ENCODE measurements at places on chromosomes 5 and 9. TPM values are rescaled to one million over a fixed set of nuclear protein-coding genes. Genes with fewer than 3 reads are reported as not detected.

DNA sequence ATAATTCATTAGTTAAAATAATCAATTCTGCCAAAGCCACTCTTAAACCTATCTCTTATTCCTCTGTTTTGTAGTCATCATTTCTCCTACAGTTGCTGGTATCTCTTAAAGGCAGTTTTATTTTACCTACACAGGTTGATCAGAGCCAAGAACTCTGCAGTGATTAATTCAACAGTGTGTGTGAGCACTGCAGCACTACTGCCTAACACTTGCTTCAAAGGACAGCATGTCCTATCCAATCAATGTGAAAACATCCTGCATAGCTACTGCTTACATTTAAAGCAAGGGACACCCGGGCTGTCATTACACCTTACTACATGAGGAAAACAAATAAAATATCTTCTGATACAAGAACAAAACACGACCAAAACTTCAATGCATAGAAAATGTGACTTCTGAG is 45.1 kb upstream of the HK3 start:
- no peak overlapping the region for H3K4me3 ChIP-seq
- H3K4me1 ChIP-seq: no peaks in the 10 kb centered on the region

GRCh38 chr9:127903557-127904475 is 4.4 kb upstream of the ST6GALNAC6 start:
- H3K4me3 ChIP-seq: no peak overlapping the region
- H3K4me1 ChIP-seq: peaks cover 54% of the 10 kb centered on the region
- no peaks in the 10 kb centered on the region for H3K27me3 ChIP-seq

GRCh38 chr5:20536813-20537212 is 548.8 kb upstream of the CDH18 start:
- no peak overlapping the region for H3K27ac ChIP-seq
- no peaks in the 10 kb centered on the region for H3K36me3 ChIP-seq
- no peak overlapping the region for H3K4me3 ChIP-seq
- H3K27me3 ChIP-seq: no peaks in the 10 kb centered on the region
- H3K4me1 ChIP-seq: no peaks in the 10 kb centered on the region

GRCh38 chr5:34826347-34826746 is 12.6 kb upstream of the TTC23L start:
- no peaks in the 10 kb centered on the region for H3K27me3 ChIP-seq
- H3K4me1 ChIP-seq: no peaks in the 10 kb centered on the region
- H3K4me3 ChIP-seq: no peak overlapping the region

NR6A1 gene
- 2.6 TPM for total RNA-seq

DNA sequence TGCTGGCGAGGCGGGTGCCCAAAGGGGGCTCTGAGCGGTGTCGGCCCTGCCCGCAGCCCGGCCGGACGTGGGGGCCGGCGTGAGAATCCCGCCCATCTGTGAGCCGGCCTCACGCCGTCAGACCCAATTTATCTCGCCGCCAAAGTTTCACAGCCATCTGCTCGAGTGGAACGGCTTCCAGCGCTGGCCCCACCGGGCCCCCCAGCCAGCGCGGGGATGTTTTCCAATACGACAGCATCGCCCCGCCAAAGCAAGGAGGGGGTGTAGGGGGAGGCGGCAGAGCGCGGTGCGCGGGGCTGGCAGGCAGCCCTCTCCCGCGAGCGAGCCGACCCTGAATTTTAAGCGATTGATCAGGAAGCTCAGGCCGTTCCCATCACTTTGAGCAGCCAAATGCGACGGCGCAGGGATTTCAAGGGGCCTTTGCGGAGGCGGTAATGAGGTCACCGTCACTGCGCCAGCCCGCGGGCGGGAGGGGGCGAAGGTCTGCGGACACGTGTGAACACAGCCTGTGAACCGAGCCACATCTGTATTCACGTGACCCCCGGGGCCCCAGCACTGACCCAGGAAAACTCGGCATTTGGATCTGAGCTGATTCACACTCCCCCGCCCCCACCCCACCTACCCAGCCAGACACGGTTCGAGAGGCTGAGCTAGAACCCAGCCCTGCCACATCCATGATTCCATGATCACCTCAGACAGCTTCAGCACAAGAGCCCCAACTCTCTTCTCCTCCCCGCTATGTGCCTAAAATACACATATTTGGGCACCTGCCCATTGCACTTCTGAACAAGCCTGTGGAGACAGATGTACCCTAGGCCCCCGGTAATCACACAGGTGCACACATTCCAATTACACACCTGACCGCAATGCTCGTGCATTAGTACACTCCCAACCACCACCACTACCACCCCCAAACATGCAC is 47.8 kb upstream of the PSD2 start:
- H3K27ac ChIP-seq: no peak overlapping the region
- peak overlapping the region; percentile 55 for H3K4me3 ChIP-seq
- H3K36me3 ChIP-seq: no peaks in the 10 kb centered on the region
- peaks cover 43% of the 10 kb centered on the region for H3K4me1 ChIP-seq
- H3K27me3 ChIP-seq: no peaks in the 10 kb centered on the region
- DNase-seq: peak; percentile 70
